ENCODE measurements at places on chromosomes 2 and 18. TPM values are rescaled to one million over a fixed set of nuclear protein-coding genes. Genes with fewer than 3 reads are reported as not detected.
A peak's percentile ranks its signal among the peaks of the same experiment; 100 is the strongest.

Gene PKDCC
- total RNA-seq = 209 TPM

Gene TFCP2L1
- 0.60 TPM for total RNA-seq

Gene CHRNG
- not detected for total RNA-seq

Gene PRKAG3
- total RNA-seq = 0.18 TPM

Gene FBLN7
- total RNA-seq = 2.3 TPM

Gene KCNIP3
- total RNA-seq = 4.1 TPM

Gene NBEAL1
- 21.1 TPM for total RNA-seq

Gene CTLA4
- 0.34 TPM for total RNA-seq

Gene TUBB8B
- total RNA-seq = not detected

Gene ASB18
- 2.7 TPM for total RNA-seq

Gene M1AP
- 0.44 TPM for total RNA-seq

Gene C2orf78
- total RNA-seq = not detected

Gene MYL12B
- 161 TPM for total RNA-seq

Gene GPR39
- total RNA-seq = 0.29 TPM

Gene CIB4
- 0.44 TPM for total RNA-seq

Gene PREPL
- 70.4 TPM for total RNA-seq

Gene EVX2
- total RNA-seq = not detected

Gene ALLC
- total RNA-seq = not detected

DNA sequence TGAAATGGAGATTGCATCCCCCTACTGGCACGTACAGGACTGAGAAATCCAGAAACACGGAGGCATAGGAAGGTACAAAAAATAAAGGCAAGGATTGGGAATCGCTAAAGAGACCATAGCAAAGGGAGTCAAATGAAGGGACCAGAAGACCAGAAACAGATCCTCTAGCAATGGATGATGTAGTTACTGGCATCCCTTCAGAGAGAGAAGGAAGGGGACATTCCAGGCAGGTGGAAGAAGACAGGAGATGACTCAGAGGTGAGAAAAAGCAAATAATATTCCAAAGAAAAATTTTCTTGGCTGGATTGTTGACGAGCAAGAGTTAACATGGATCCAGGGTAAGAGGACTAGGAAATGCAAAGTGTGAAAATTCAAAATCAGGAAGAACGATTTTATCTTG lies 78.4 kb upstream of the FZD7 start:
- no peak for DNase-seq

- no peak for DNase-seq
Measured at GRCh38 chr2:205682971-205683501, 735 bp downstream of the NRP2 start.

- no peak for DNase-seq
Measured at GRCh38 chr2:151987484-151987883, 111.4 kb downstream of the CACNB4 start.

DNA sequence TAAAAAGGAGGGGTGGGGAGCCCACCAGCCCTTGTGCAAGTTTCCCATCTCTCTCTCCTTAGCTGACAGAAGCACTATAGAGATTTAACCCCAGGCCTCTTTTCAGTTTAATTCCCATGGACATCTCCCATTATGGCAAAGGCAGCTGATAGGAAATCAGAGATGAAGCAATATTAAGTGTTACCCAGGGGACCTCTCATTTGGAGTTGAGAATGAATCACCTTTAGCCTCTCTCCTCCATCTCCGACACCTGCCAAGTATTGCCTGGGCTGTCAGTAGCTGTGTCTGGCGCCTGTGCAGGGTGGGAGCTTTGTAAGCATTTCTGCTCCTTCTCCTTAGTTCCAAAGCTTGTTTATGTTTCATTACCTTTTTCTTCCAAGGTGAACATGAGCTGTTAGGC lies 109.0 kb downstream of the AQP4 start:
- no peak for DNase-seq

- peak; percentile 72 for DNase-seq
Measured at GRCh38 chr2:29528891-29529520, 392.4 kb downstream of the ALK start.

DNA sequence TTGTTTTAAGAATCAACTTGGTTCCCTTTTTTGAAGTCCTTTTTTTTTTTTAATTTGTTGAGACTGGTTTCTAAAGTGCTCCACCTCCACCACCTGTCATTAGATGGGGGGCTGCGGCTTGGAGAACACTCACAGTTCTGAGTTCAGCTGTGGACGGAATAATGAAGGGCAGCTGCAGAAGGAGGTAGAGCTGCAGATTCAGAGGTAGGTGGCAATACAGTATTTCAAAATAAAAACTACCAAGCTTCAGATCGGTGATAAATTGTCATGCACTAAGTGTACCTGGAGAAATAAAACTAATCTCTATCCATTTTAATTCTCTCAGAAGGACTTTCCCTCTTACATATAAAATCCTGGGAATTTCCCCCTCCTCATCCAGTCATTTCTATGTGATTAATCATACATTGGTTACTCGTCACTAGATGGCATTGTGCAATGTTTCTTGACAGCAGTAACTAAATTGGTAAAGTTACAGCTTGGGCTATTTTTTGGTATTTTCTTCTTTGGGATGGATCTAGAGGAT lies 81.1 kb upstream of the SLC39A10 start:
- DNase-seq = no peak

DNA sequence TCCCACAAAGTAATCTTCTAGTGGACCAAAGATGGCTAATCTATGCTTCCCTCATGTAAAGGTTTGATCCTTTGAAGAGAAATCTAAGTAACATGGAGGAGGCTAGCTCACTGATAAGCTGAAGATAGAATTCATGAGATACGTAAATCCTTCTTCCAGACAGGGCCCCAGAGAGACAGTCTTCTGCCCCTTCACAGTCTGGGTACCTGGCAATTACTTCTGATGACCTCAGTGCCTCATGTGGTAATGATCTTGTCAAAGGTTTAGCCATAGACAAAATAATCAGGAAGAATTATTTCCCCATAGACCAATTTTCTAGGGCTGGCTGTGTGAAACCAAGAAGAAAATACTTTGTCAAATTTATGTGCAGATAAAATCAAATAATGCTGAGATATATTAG lies 495.8 kb downstream of the METTL4 start:
- DNase-seq = no peak

DNA sequence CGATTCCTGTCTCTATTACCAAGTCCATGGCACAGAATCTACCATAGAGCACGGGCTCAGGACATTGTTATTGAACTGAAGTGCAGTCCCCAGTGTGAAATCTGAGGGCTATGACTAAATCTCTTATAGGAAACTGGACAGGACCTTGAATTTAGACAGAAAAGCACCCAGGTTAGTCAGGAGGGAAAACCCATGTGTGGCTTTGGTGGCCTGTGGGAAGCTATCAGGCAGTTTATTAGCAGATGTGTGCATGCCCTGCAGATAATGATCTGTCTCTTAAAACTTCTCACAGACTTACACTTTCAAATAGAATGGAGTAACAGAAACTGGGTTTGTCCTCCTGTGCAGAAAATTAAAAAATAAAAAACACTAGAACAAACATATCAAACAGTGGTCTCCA lies 610.0 kb upstream of the RAB6C start:
- DNase-seq = no peak

GRCh38 chr2:172137109-172137508 lies 34.4 kb upstream of the DLX2 start:
- no peak for DNase-seq

DNA sequence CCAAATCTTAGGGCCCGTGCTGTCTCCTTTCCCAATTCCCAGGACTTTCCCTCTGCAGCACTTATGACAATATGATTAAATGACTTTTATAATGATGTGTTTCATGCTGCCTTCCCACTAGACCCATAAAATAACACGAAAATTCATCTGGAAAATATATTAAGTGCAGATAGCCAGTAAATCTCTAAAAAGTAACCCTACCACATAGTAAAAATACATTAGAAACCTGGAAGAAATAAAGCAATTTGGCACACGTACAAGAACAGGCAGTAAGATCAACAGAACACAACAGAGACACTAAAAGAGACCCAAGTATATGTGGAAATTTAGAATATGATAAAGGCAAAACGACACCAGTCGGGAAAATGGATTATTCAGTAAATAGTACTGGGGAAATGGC lies 30.2 kb upstream of the POMC start:
- DNase-seq = no peak

GRCh38 chr2:185012643-185013042 lies 414.3 kb downstream of the ZNF804A start:
- no peak for DNase-seq

DNA sequence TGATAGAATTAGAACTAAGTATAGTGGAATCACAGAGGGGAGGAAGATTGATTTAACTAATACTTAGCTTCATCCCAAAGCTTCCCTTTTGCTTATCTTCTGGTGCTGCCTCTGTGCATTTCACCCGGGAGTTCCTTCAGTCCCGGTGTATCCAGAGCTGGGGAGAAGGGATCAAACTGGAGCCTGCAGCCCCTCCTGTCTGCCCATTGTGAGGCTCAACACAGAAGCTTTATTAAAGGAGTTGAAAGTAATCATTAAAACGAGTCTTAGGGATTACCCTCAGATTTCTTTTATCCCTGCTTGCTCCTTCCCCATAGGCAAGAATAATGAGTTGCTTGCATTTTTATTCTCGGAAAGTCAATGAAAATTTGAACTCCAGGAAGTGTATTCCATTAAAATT lies 739.7 kb upstream of the DDX18 start:
- no peak for DNase-seq

DNA sequence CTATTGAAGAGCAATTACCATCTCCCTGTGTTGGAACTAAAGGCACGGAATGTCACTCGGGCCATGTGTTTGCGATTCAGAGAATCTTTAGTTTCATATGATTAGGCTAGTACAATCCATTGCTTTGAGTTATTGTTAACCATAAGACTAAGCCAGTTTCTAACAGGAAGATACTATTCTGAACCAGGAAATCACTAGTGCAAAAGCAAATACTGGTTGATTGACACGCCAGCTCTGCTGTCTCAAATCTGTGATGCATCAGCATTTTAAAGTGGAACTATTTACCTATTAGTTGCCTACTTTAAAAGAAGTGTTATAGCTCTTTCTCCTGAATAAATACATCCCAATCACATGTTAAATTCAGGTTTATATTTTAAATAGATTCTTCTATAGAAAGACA lies 61.9 kb downstream of the AFTPH start:
- no peak for DNase-seq

DNA sequence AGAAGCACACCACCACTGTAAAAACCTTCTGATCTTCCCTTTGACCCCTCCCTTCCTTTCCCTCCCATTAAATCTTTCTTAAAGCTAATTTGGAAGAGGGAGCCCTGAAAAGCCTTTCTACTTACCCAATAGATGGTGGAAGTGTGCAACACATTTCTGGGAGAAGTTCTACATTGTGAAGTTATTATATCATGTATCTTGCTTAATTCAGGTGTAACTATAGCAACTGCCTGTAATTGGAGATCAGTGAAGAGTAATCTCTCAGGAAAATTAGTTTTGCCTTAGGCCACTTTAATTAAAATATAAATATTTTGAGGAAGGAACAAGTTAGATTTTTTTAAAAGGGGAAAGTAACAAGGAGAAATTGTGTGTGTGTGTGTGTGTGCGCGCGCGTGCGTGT lies 266.0 kb downstream of the SH3BP4 start:
- DNase-seq = no peak

GRCh38 chr2:176677746-176678265 lies 408.6 kb downstream of the MTX2 start:
- no peak for DNase-seq

DNA sequence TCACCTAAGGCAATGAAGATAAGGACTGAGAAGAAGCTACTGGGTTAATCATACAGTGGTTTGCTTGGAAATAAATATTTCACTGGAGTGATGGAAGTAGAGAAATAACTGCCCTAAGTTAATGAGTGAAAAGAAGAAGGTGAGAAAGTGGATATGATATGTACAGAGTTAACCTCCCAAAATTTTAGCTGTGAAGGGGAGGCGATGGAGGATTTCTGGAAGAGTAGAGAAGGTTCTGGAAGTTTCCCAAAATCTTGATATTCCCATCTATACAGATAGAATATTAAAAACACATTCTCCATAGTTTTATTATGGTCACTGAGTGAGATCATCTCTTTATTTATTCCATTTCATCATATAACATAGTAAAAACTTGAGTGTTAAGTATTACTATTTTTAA lies 296.6 kb upstream of the RGPD4 start:
- DNase-seq = no peak

DNA sequence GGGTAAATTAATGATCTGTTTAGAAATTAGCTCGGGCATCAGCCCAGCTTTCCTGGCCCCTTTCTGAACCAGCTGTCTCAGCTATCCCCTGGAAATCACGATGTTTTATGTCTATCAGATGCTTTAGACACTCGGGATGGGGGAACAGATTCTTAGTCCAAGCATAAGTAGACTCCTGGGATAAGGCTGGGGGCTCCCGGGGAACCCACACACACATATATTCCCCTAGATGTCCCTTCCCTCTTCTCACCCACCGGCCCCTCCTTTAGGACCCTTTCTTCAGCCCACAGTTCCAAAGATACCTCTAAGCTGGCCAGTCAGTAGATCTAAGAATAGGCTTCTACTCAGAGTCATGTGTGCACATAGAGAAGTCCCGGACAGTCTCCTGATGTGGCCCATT lies 151.5 kb upstream of the COPS8 start:
- no peak for DNase-seq

DNA sequence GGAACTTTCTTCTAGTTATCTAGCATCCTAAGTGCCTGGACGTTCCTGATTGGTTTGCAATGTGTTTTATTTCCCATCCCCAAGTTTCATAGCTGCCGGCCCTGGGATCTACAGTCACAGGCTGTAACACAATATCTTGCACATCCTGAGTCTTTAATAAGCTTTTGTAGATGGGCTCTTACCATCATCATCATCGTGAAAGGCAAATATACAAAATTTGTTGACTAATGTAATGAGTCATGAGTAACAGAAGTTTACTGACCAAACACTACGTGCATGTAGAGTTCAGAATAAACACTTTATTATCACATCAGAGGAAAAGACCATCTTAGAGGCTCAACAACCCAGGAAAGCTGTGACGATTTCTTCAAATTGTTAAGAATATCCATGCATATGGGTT lies 8.1 kb upstream of the TYMS start:
- no peak for DNase-seq

DNA sequence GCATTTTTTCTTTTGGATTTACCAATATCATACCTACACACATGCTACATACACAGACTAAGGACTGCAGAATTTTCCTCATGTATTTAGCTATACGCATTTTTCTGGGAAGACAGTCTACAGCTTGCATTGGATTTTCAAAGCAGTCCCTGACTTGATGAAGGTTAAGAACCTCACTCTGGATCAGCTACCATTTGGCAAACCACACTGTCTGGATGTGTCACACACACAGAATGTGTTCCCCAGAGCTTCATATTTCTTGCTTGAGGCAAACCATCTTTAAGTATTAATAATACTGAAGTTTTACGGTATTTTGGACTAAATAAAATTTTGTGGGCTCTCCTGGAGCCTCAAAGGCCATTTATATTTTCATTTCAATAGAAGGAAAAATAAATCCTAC lies 102.3 kb downstream of the TCF4 start:
- DNase-seq = no peak

- no peak for DNase-seq
Measured at GRCh38 chr2:171956135-171956825, 34.0 kb downstream of the HAT1 start.

GRCh38 chr18:74012954-74013630 lies 134.5 kb downstream of the FBXO15 start:
- no peak for DNase-seq

All from left cardiac atrium (tissue), 4 donors.